ENCODE measurements at places on chromosomes 2 and 18. TPM values are rescaled to one million over a fixed set of nuclear protein-coding genes. Genes with fewer than 3 reads are reported as not detected.

IL1F10 gene
- total RNA-seq = not detected

COLEC12 gene
- 13.2 TPM for total RNA-seq

SCYGR4 gene
- not detected for total RNA-seq

MC5R gene
- not detected for total RNA-seq

SLC4A3 gene
- 9.5 TPM for total RNA-seq

HMSD gene
- total RNA-seq = 0.25 TPM

INO80C gene
- 6.4 TPM for total RNA-seq

NT5DC4 gene
- total RNA-seq = 0.11 TPM

CTDSP1 gene
- total RNA-seq = 36.7 TPM

MC4R gene
- total RNA-seq = not detected

GALNT5 gene
- 7.2 TPM for total RNA-seq

OLA1 gene
- 103 TPM for total RNA-seq

WIPF1 gene
- total RNA-seq = 10.5 TPM

Measured in uterine smooth muscle cell (primary cell).